M059J (cell line): ENCODE measurements at places on chromosomes 7 and 10. TPM values are rescaled to one million over a fixed set of nuclear protein-coding genes. Genes with fewer than 3 reads are reported as not detected.

The SPDYE9 gene
- not detected in 2 replicates for total RNA-seq

The ADAP1 gene
- total RNA-seq: 0.37 and 0.84 TPM in 2 replicates

GRCh38 chr10:49149881-49150280 lies 16.1 kb upstream of the FAM170B start:
- no peak for DNase-seq

GRCh38 chr10:29210266-29210868 lies 78.5 kb upstream of the LYZL1 start:
- peak; percentile 26 for DNase-seq
